Adrenal gland (tissue), 19 donors: ENCODE measurements at places on chromosomes 2 and 18. TPM values are rescaled to one million over a fixed set of nuclear protein-coding genes. Genes with fewer than 3 reads are reported as not detected.
A peak's percentile ranks its signal among the peaks of the same experiment; 100 is the strongest.

Gene CFAP53
- 1.4 TPM for total RNA-seq

Gene MEIS1
- total RNA-seq = 150 TPM

Gene RPIA
- total RNA-seq = 4.9 TPM

Gene MERTK
- total RNA-seq = 76.5 TPM

DNA sequence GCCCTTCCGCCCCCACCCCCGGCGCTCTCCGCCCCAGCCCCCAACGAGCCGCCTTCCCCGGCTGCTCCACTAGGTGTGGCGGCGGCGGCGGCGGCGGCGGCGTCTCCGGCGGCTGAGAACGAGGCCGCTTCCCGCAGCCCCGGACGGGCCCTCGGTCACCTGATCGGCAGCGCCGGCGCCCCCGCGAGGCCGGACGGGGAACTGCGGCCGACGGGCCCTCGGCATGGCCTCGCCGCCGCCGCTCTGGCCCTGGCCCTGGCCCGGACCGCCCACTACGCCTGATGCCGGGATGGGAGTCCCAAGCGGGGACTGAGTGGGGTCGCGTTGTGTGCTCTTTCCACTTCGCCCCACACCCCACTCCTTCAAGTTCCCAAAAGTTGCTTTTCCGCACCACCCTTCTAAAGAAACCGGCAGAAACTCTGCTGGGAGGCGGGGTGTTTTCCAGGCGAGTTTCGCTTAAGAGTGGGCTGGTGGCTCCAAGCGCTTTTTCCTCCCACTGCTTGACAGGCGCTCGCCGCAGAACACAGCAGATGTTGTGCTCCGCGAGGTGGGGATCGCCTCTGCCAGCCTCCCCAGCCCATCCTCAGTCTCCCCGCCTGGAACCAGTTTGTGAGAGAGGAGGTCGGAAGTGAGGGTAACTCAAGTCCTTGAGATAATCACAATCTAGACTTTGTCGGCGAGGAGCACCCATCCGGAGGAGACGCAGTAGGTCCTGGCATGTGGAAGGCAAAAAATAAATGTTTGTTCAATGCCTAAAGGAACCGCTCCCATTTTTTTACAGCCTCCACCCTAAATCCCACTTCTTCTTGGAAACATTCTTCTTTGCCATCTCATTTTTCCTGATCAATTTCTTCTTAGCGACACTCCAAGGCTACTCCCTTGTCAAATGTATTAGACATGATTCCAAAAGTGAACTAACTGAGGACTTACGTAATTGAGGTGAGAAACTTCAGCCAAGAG lies at the start of gene NCKAP1:
Gene NCKAP1 (minus strand): TSS at position 117 of the 960 bp plus-strand sequence. CDS start 358 bp downstream, outside the sequence.
- no peaks in the 10 kb centered on the region for H3K27me3 ChIP-seq
- peak; percentile 91 for DNase-seq
- H3K4me1 ChIP-seq = peaks cover 40% of the 10 kb centered on the region
- H3K36me3 ChIP-seq = no peaks in the 10 kb centered on the region

GRCh38 chr2:240458044-240458899 lies 22.8 kb downstream of the GPC1 start:
- H3K36me3 ChIP-seq = peaks cover 8% of the 10 kb centered on the region
- peak; percentile 12 for DNase-seq
- no peaks in the 10 kb centered on the region for H3K4me1 ChIP-seq
- H3K27ac ChIP-seq = no peak overlapping the region
- H3K27me3 ChIP-seq = no peaks in the 10 kb centered on the region

DNA sequence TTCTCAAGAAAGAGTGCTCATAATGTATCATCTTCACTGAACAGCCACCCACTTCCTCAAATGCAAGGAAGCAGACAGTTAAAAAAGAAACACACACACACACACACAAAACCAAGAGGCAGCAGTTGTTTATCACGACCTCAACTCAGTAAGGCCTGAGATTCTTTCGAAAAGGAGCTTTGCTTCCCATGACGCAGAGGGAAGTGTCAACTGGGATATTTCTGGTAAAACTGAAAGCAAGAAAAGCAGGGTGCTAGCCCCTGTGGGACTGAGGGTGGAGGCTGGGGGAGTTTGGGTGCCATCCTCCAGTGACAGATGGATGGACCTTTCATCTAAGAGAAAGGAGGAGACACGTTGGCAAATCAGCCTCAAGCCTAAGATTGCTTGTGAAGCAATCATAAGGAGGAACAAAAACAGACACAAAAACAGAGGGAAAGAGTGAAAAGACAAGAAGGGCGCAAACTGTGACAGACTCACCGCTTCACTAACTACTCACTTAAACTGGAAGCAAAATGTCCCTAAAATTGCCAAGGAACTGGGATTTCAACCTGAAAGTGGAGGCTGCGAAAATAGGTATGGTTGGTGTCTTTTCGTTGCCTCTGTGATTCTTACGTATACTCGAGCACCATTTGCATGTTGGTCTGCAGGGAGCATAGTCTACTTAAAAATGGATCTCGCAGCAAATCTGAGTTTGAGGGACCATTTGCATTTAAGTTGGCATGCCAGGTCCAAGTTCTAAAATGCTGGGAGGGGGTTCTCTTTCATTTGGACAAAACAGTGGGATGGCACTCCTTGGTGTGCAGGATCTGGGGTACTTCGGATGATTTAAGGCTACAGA lies at the start of gene ARHGAP25:
Gene ARHGAP25 (plus strand): TSS at position 124 of the 838 bp plus-strand sequence. CDS start 389 bp downstream, at position 513.
- peak; percentile 21 for DNase-seq
- H3K27ac ChIP-seq = peak within 1 kb of the TSS; percentile 35
- H3K36me3 ChIP-seq = no peaks in the 10 kb centered on the region
- H3K4me1 ChIP-seq = no peaks in the 10 kb centered on the region
- H3K4me3 ChIP-seq = no peak within 1 kb of the TSS

DNA sequence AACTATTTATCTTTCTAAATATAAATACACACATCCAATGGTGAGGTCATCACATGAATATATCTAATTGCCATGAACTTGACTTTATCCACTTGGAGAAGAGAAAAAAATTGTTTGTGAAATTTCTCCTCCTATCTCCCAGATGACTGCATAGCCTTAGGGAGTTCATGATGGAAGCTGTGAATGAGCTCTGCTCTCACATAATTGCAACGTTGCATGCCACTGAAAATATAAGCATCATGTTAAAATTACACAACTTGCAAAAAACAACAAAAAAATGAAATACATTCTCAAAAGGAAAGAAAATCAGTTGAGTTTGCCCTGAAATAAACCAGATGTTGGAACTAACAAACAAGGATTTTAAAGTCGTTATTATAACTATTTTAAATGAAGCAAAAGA lies 50.6 kb upstream of the OSR1 start:
- H3K4me1 ChIP-seq = no peaks in the 10 kb centered on the region
- H3K27ac ChIP-seq = no peak overlapping the region
- no peak overlapping the region for H3K4me3 ChIP-seq
- DNase-seq = no peak
- no peaks in the 10 kb centered on the region for H3K27me3 ChIP-seq

GRCh38 chr2:163565192-163565591 lies 170.6 kb downstream of the FIGN start:
- H3K4me3 ChIP-seq = no peak overlapping the region
- H3K4me1 ChIP-seq = no peaks in the 10 kb centered on the region
- no peaks in the 10 kb centered on the region for H3K27me3 ChIP-seq
- DNase-seq = no peak
- H3K27ac ChIP-seq = no peak overlapping the region

DNA sequence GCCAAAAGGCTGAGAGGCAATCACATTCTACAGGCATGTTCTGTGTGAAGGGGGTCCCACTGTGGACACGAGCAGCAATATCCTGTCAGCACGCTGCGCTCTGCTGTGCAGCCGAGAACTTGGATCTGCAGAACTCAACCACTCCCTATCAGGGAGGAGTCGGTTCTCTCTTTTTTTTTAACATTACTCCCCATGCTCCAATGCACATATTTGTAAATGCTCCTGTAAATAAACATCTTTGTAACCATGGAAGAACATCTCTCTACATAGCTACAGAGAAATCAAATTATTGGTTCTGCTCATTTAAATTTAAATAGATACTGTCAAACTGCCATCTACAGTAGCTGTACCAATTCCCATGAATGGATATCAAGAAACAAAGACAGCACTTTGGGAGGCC lies 3.0 kb upstream of the ANKRD23 start:
- peaks cover 5% of the 10 kb centered on the region for H3K4me1 ChIP-seq
- no peaks in the 10 kb centered on the region for H3K36me3 ChIP-seq
- DNase-seq = no peak
- H3K27ac ChIP-seq = no peak overlapping the region

DNA sequence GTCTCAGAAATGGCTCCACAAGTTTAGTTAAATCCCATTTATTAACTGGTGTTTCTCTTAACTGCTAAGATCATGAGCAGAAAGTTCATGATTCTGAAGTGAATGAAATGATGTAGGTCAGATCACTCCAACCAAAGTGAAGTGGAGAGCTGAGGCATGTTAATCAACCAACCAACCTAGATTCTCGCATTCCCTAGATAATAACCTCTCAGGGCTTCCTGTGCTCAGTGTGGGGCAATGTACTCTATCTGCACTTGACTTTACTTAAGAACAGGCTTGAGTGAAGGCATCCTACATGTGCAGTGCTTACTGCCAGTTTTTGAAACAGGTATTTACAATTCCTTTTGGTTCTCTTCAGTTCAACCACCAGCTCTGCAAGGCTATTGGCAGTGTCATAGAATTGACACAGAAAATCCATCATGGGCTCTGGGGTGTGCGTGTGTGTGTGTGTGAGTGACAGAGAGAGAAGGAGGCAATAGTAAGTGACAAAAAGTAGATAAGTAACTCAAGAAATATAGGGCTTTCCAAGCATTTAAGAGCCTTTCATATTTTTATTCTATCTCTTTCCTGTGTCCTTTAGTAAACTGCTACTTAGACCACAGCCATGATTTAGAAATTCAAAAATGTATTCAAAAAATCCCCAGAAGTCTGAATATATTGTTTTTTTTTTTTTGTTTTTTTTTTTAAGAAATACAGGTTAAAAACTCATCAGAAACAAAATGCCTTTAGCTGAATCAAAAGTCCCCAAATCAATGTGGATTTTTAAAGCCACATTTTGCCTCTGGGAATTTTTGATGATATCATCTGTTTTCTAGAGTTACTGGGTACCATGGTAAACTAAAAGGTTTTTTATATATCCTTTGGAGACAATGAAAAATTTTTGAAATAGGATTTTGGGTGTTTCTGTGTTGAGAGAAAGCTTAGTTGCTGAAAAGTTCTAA lies 28.6 kb downstream of the DOCK10 start:
- no peak overlapping the region for H3K4me3 ChIP-seq
- peaks cover 7% of the 10 kb centered on the region for H3K4me1 ChIP-seq
- peak overlapping the region; percentile 23 for H3K27ac ChIP-seq
- no peaks in the 10 kb centered on the region for H3K36me3 ChIP-seq

DNA sequence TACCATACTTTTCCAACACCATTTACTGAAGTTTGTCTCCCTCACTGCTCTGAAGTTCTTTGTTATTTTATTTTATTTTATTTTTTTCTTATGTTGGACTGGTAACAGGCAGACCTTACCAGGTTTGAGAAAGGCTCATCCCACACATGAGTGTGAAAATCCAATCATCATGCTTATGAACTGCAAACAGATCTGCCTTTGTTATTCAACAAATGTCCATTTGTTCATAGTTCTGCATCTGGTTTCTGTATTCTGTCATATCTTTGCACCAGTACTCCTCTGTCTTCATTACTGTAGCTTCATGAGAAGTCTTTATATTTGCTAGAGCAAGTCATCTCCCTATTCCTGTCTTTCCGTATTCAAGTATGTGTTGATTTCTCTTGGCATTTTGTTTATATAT lies 5.3 kb downstream of the RNU2-63P start:
- H3K4me3 ChIP-seq = no peak overlapping the region
- no peaks in the 10 kb centered on the region for H3K27me3 ChIP-seq
- DNase-seq = no peak
- H3K27ac ChIP-seq = no peak overlapping the region
- no peaks in the 10 kb centered on the region for H3K36me3 ChIP-seq

DNA sequence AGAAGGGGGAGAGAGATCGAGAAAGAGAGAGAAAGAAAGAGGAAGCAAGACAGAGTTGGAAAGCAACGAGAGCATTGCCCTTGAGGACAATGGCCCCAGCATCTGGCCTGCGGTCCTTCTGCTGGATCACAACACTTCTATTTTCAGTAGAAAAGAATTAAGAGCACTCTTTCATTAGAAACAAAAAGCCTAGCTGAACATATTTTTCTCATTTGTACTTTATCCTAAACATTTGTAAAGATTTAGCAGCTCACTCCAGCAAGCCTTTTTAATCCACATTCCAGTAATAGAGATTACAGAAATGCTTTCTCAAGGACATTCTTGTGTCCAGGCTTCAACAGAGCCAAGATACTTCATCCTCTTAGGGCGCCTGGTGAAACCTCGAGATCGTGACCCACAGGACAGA lies 31.6 kb upstream of the AFF3 start:
- H3K27me3 ChIP-seq = no peaks in the 10 kb centered on the region
- peaks cover 5% of the 10 kb centered on the region for H3K4me1 ChIP-seq
- H3K27ac ChIP-seq = no peak overlapping the region
- no peak overlapping the region for H3K4me3 ChIP-seq

DNA sequence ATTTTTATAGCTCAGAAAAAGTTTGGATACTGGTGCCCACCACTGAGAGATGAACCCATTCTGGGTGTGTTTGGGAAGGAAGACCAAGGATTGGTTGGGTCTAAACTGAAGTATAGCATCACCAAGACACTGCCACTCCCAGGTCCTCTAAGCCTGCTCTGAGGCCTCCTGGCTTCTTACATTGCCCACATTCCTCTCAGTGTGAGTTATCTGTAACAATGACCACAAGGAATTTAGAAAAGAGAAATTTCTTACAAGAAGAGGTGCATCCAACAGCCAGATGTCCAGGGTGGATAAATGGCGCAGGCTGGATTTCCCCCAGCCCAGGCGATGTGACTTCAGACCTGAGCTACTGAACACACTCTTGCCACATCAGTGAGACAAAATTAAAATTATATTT lies 1.6 kb upstream of the GPR45 start:
- no peaks in the 10 kb centered on the region for H3K27me3 ChIP-seq
- no peaks in the 10 kb centered on the region for H3K36me3 ChIP-seq
- H3K4me1 ChIP-seq = no peaks in the 10 kb centered on the region

GRCh38 chr2:181585732-181586131 lies 71.2 kb downstream of the CERKL start:
- no peak overlapping the region for H3K27ac ChIP-seq
- H3K4me3 ChIP-seq = no peak overlapping the region
- no peaks in the 10 kb centered on the region for H3K4me1 ChIP-seq
- no peak for DNase-seq

GRCh38 chr2:229118927-229119326 lies 152.2 kb downstream of the PID1 start:
- H3K4me1 ChIP-seq = no peaks in the 10 kb centered on the region
- H3K27ac ChIP-seq = no peak overlapping the region
- DNase-seq = no peak

GRCh38 chr18:12470382-12471075 lies 62.8 kb downstream of the PRELID3A start:
- no peaks in the 10 kb centered on the region for H3K36me3 ChIP-seq
- no peaks in the 10 kb centered on the region for H3K27me3 ChIP-seq
- H3K4me3 ChIP-seq = no peak overlapping the region
- peak; percentile 28 for DNase-seq
- H3K4me1 ChIP-seq = peaks cover 14% of the 10 kb centered on the region
